ENCODE measurements at places on chromosomes 3 and 15. TPM values are rescaled to one million over a fixed set of nuclear protein-coding genes. Genes with fewer than 3 reads are reported as not detected.

DNA sequence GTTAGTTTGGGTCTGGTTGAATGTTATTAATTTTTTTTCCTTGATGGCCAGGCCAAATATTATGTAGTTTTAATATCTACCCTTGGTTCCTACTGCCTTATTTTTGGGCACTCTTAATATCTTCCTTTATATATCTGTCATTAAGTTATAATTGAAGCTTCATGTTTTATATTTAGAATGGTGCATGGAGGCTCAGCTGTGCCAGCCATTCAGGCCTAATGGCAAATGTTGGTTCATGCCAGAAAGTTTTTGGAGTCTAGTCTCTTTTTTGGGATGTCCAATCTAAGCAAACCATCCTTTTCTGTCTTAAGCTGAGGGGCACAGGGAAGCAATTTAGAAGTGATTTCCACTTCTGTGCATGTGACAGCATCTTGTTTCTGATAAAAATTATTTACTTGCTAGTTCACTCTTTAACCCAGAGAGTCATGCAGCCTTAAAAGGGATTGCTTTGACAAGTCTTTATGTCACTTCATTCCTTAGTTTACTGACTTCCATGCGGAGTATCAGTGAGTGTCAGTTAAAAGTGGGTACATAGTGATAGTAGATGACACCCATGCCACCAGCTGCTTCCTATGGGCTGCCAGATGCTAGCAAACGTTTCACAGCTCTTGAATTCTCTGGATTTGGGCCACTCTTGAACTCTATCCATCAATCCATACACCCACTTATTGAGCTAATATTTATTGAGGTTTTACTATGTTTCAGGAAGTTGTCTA lies 33.0 kb downstream of the MITF start:
- DNase-seq = no peak

GRCh38 chr3:37963016-37963415 lies 27.6 kb upstream of the VILL start:
- DNase-seq = no peak

DNA sequence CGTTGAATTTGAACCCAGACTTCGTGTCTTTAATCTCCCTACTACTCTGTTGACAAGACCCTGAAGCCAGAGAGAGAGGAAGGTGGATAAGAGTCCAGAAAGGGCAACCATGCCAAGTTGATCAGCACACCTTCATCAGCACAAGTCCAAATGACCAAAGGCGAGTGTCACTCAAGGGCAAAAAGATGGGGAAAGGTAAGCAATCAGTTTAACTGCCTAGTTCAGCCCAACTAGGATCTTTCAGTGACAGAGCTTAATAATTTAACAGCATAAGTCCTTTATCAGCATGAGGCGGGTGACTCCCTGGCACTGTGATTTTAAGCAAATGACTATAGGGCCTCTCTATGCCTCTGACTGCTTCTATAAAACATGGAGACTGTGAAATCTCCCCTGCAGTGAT lies 6.2 kb downstream of the SUCLG2 start:
- DNase-seq = no peak

- no peak for DNase-seq
Measured at GRCh38 chr15:57527382-57528091, 64.2 kb upstream of the MYZAP start.

- no peak for DNase-seq
Measured at GRCh38 chr3:48762816-48763215, 45.8 kb upstream of the IP6K2 start.

DNA sequence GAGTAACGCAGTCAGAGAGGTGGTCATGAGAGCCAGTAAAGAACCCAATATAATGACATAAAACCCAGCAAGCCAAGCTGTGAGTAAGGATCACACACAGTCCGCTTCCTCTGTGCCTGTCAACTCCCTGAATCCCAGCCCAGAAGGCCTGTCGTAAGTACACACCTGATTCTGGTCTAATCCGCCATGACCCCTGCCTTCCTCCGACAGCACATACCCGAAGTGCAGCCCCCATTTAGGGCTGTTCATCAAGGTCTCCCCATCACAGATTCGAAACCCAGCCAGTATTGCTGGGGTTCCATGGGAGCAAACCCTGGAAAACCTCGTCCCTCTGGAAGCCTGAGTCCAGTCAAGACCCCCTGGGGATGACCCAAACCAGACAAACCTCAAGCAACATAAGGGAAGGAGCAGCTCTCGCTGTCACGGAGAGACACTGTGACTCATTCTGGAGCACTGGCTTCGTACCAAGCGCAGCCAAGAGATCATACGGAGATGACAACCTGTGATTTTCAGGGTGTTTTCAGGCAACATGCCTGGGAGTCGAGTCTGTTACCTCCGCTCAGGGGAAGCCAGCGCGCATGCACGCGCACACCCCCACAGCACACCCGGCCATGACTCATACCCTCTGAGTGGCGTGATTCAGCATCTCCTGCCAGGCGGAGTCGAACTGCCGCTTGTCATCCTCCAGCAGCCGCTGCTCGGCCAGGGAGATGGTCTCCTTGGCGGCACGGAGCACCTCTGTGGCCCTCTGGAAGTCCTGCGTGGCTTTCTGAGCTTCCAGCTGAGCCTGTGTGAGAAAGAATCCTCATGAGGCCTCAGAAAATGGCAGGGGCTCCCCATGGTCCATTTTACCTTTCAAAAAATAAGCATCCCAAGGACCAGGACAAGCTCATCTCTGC lies 63.0 kb downstream of the SH3BP5 start:
- DNase-seq = peak; percentile 70

DNA sequence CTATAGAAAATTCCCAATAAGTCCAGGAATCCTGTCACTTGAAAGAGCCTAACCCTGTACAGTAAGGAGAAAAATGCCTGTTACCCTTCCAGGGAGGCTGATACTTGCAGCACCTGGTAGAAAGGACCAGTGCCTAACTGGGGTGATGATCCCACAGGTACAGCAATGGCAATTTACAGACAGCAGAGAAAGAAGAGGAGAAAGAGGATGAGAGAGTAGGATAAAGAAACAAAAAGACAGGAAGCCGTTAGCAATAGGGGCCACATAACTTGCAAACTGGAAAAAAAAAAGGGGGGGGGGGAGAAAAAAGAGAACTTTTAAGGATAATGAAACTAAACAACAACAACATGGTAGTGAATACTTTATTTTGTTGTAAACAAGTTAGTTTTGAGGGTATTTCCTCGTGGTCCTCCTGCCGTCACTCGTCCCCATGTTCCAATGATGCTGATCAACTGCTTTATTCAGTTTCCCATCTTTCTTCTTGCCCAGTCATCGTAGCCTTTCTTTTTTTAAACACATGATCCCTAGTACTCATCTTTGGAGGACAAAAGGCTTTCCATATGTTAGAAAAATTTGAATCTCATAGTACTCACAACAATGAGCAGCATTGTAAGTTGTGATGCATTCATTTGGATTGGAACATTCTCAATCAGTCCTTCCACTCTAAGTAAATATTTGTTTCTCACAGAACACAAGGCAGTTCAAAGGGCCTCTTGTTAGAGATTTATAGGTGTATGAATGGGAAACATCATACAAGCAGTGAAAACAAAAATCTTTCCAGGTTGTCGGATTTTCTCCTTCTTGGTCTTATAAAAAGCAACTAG lies 8.6 kb downstream of the TM4SF1 start:
- no peak for DNase-seq

GRCh38 chr3:139093840-139094239 lies 49.1 kb upstream of the PRR23C start:
- no peak for DNase-seq

DNA sequence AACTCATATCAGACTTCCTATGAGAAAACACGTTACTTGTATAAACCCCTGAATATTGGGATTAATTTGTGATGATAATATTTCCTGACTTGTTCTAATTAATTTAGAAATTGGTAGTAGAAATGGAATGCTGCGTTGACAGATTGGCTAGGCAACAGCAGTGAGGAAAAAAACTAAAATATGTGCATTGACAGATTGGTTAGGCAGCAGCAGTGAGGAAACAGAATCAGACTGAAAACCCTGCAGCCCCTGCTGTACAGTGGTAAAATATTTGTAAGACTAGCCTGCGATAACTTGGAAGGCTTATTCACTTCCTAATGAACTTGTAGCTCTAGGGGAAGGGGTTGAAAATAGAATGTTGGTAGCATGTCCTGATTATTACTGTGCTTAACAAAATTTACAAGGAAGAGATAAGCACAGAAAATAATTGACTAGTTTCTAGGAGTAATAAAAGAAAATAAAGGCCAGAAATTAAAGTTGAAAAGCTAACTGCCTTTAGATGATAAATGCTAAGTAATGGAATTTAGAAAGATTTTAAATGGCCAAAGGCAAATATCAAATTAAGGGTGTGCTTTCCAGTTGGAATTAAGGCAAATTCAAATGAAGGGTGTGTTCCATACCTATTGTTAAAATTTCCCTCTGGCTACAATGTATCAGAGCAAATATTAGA lies 29.9 kb upstream of the IL16 start:
- DNase-seq = no peak

GRCh38 chr15:61839546-61839945 lies 220.7 kb downstream of the VPS13C start:
- no peak for DNase-seq

DNA sequence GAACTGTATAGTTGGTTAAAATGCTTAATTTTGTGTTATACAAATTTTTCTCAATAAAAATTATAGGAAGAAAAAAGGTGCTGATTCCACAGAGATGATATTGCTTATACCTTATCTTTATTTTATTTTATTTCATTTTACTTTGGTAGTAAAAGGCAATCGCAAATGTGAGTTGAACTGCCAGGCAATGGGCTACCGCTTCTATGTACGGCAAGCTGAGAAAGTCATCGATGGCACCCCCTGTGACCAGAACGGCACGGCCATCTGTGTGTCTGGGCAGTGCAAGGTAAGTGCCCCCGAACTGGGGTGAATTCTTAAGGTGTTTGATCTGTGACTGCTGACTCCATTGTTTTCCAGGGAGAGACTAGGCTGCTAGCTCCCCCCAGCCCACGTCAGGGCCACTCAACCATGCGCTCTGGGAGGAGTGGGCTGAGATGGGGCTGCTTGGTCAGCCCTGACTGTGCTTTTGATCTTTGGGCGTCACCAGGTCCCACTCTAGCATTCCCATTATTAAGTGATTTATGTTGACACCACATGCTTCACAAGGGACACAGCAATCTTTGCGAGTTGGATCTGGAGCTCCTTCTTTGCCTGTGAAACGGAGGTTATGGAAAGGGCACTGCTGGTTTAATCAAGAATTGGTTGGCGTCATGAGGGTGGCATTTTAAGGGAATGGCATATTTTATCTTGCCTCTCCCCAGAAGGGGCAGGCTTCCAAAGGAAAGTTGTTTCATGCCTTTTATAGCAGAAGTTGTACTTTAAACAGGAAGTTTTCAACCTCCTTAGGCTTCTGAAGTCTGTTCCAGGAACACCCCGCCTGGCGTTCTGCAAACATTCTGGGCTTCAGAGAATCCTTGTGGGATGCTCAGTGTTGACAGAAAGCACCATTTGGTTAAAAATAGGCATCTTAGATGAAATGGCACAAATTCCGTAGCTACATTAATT lies 296.5 kb downstream of the THSD4 start:
- DNase-seq = no peak

DNA sequence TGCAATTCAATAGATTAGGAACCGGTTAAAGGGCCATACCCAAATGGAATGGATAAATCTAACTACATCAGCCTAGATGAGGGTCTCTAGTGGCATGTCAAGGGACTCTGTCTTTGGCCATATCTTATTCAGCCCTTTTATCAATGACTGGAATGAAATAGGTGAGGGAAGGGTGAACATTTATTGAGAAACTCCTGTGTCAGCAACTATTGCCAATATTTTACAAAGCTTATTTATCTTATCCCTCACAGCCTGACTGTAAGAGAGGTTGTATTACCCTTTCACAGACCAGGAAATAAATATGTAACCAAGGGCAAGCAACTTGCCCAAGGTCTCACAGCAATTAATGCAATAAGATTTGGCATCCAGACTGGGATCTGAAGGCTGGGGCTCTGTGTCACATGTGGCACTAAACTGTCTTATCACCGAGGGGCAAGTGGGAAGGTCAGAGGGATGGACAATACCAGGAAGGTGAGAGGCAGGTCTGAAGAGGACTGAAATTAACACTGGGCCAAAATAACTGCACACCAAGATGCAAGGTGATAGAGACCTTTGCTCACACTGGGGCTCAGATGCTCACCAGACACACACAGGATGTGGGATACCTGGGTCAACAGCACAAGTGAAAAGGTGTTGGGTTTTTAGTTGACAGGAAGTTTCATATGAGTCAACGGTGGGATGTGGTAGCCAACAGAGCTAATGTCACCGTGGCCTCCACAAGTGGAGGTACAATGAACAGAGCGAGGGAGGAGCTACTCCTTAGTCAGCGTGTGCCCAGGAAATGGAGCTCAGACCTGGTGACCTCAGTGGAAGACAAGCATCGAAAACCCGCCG lies 261.3 kb downstream of the RPLP1 start:
- DNase-seq = peak; percentile 62

DNA sequence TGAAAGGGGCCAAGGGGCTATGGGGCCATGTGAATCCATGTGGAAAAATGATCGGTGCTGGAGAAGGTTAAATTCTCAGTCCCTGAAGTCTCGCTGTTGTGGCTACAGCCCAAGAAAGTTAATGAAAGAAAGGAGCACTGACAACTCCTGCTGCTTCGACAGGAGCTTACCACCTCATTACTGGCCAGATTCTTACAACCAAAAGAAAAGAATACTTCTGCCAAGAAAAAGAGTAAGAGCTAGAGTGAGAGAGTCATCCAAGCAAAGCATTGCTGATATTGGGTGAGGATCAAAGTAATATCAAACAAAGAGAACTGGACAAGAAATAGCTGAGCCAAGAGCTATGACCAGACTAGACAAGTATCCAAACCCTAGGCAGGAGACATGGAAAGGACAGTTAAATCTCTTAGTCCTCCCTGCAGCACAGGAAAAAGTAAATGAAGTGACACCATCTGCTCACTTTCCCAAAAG lies 348.4 kb upstream of the PLSCR5 start:
- DNase-seq = no peak

GRCh38 chr15:58459560-58459959 lies 27.8 kb downstream of the LIPC start:
- DNase-seq = no peak

- DNase-seq = no peak
Measured at GRCh38 chr15:58398643-58399042, 33.1 kb upstream of the LIPC start.

DNA sequence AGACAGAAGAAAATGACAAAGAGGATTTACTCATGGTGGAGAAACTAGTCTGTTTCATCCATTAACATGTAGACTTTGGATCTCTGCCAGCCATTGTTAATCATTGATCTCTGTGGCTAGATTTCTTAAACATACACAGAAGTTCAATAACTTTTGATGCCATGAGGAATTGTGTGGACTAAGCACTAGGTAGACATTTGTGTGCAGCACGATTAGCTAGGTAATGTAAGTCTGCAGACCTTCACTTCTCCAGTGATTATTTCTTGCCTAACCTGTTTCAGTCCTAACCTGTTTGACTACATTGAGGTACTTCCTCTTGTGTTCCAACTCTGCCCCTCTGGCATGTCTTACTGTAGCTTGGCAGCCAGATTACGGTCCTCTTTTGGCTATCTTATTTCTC lies 928.5 kb upstream of the ROBO1 start:
- no peak for DNase-seq

- no peak for DNase-seq
Measured at GRCh38 chr3:73453666-73454065, 171.1 kb downstream of the PDZRN3 start.

- no peak for DNase-seq
Measured at GRCh38 chr3:195036203-195036505, 234.8 kb downstream of the XXYLT1 start.

STRA6 gene
- total RNA-seq = not detected

IL16 gene
- 281 TPM for total RNA-seq

NEK10 gene
- total RNA-seq = 0.79 TPM

ANKRD63 gene
- 0.26 TPM for total RNA-seq

STRIT1 gene
- total RNA-seq = not detected

ZNF35 gene
- 5.4 TPM for total RNA-seq

P2RY12 gene
- total RNA-seq = not detected

DAZL gene
- not detected for total RNA-seq

ZNF620 gene
- 7.2 TPM for total RNA-seq

LTK gene
- total RNA-seq = 1.6 TPM

SLC35G2 gene
- 0.19 TPM for total RNA-seq

Measured in activated naive CD8-positive, alpha-beta T cell treated with anti-CD3 and anti-CD28 coated beads, Interleukin-2, amount 10 ng/mL, durations not matched to agents 7 days and 5 days (primary cell).